ENCODE measurements at places on chromosomes 2 and 18.

- DNase-seq = no peak
These were observed 31.6 kb upstream of the CASP10 start for GRCh38 chr2:201151127-201151981.

GRCh38 chr2:72925328-72925943, 8.1 kb downstream of the EMX1 start:
- DNase-seq = peak; percentile 51

- no peak for DNase-seq
These were observed 280.9 kb upstream of the ZSWIM2 start for GRCh38 chr2:187129868-187130267.

DNA sequence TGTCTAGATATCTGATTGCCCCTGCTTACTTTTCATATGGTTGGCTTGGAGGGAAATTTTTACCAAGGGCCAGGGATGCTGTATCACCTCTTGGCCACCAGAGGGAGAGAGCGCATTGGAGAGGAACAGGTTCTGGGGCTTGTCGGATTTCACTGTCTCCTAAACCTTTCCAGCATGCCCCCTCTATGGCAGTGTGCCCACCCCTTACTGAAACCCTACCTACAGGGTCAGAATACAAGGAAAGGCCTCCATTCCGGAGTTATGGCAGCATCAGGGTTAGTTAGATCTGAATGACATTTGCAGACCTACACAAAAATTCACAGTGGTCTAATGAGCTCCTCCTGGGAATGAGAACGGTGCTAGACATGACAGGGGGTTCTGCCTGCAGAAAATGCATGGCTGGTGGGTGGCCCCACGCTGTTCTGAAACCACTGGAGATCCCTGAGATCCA, 5.8 kb downstream of the SLC14A2 start:
- DNase-seq = peak; percentile 75

GRCh38 chr18:14914771-14915170, 166.8 kb downstream of the ANKRD30B start:
- DNase-seq = no peak

DNA sequence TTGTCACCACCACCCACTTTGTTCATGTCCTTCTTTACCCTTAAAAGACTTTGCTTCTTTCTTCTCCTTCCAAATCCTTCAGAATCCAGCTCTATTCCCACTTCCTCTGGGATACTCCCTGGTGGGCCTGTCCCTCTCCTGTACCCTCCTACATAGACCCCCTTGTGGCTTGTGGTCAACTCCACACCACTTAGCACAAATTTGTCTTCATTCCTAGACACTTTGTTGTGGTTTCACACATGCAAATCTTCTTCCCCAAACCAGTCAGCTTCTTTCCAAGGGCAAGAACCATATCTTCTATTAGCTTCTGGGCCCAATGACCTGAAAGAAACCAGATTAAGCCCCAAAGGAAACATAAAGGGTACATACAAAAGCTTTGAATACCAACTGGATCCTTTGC, 342.4 kb downstream of the TNS1 start:
- no peak for DNase-seq

GRCh38 chr18:3463051-3463450, 13.1 kb downstream of the TGIF1 start:
- no peak for DNase-seq

DNA sequence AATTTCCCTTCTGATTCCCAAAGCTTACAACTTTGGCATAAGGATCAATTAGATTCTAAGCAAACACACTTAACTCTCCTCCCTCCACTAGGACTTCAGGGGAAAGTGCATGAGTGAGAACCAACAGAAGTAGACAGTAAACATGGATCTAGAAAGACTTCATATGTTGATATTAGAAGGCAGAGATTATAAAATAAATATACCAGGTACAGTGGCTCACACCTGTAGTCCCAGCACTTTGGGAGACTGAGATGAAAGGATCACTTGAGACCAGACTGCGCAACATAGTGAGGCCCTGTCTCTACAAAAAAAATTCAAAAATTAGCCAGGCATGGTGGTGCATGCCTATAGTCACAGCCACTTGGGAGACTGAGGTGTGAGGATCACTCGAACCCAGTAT, 15.9 kb downstream of the NBEAL1 start:
- no peak for DNase-seq

DNA sequence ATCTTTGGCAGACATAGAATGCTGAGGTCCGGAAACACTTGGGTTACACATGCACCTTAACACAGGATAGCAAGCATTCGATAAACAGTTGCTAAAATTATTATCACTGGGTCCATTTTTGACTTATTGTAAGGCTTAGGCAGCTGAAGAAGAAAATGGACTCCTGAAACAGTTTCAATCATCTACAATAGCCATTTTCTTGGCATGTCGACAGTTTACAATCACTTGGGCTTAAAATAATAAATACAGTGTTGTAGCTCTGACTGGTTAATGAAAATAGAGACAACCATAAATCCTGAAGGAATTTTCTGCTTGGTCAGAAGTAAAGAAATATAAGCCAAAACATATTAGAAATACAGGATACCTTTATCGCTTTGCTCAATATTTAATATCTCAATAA, 169.2 kb downstream of the XIRP2 start:
- DNase-seq = no peak

GRCh38 chr2:234994438-234995321, 42.9 kb downstream of the SH3BP4 start:
- DNase-seq = no peak

GRCh38 chr2:218744615-218745014, 34.0 kb downstream of the TTLL4 start:
- DNase-seq = no peak

DNA sequence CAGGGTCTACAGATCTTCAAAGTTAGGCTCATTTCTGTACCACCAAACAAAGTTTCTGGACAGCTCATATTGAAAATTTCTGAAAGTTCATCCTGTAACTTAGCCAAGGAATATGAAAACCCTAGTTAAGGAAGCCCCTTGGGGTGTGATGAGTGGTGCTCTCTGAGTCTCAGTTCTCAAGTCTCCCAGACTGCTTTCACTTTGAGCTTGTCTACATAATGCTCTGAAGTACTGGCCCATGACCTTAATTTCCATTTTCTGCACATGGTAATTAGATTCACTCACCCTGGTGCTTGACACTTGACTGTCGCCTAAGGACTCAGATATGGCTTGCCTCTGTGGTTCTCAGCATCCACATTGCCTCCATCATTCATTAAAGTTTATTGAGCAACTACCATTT, 51.7 kb upstream of the SATB2 start:
- no peak for DNase-seq
